ENCODE measurements at places on chromosomes 5 and 9. TPM values are rescaled to one million over a fixed set of nuclear protein-coding genes. Genes with fewer than 3 reads are reported as not detected.

TLE1 gene
- 70.1 TPM for total RNA-seq

IFNA21 gene
- not detected for total RNA-seq

DNA sequence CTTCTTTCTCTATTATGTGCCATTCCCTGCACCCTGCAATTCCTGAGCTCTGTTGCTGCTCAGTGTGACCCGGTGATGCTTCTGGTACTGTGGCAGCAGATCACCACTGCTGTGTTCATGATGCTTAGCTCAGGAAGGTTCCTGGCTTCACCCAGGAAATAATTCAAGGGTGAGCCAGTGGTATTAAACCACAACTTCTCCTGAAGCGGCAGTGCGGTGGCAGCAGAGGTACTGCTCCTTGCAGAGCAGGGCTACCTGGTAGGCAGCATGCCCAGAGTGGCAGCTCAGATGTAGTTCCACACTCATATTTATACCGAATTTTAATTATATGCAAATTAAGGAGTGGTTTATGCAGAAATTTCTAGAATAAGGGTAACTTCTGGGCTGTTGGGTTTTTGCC, 213.8 kb upstream of the ZNF608 start:
- no peak for DNase-seq

NIM1K gene
- 0.26 TPM for total RNA-seq

GRCh38 chr9:129316281-129317030, 138.4 kb upstream of the IER5L start:
- no peak for DNase-seq

DNA sequence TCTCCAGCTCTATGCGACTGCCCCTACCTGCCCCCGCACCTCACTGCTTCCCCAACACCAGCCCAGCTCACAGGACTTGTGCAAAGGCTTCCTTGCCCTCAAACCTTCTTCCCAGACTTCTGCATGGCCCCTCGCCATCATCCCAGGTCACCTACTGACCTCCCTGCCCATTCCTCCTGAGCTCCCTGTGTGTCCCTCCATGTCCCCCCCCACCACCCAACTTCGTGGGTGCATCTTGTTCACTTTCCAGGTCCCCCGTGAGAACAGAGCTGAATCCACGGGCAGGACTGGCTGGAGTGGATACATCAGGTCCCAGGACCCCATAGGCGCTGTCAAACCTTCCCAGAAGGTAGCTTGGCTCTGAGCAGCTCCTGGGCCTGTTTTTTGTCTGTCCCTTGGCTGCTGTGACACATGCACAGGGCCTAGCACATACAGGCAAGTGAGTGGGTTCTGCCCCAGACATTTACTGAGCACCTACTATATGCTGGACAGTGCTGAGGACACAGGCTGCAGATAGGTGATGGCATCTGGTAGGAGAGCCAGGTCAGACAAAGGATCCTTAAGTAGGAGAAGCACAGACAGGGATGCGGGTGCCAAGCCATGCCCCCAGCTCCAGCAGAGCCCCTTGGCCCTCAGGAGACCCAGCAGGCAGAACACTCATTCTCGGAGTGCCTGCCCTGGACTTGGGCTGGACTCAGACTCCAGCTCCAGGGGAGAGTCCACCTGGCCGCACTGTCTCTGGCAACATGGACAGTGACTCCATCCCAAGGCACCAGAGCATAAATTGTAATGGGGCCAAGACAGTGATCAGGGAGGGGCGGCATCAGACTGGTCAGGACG, 15.0 kb downstream of the NINJ1 start:
- DNase-seq = no peak

DNA sequence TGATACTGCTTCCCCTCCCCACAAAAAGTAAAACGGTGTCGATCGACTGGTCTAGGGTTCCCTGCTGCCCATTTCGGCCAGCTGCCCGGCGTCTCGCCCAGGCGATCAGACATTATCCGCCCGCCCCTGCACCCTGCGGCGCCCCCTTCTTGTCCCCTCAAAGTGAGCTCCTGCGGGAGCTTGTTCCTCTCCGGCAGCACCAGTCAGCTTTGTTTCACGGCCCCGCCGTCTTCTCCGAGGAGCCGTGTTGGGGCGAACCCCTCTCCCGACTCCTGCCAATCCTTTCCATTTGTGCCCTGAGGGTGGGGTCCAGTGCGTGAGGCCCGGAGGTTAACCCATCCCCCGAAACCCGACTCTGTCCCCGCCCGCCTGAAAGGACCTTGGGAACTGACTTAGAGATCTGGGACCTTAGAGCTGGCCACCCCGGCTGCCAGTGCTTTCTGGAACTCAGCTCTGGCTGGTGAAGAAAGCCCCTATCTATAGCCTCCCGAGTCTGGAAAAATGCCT, 518 bp downstream of the UBE2B start:
- peak; percentile 37 for DNase-seq

GRCh38 chr5:157710882-157711281, 20.3 kb upstream of the THG1L start:
- DNase-seq = no peak

C6 gene
- 41.8 TPM for total RNA-seq

SLCO6A1 gene
- not detected for total RNA-seq

DNA sequence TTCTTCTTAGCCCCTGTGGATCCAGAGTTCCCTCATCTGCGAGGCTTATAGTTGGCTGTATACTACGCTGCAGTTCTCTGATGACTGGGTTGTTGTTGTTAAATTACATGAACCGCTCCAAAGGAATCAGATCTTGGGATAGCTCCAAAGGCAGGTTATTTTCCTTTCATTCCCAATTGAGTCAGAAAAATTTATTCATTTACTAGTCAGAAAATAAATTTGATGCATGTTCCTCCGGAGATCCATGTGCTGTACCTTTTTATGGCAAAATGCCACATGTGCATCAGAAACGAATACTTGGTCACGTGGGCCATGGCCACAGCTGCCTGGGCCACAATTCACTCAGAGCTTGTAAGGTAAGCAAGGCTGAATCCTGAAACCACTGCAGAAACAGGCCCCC, 304.0 kb downstream of the NR2F1-AS1 start:
- DNase-seq = no peak

DNA sequence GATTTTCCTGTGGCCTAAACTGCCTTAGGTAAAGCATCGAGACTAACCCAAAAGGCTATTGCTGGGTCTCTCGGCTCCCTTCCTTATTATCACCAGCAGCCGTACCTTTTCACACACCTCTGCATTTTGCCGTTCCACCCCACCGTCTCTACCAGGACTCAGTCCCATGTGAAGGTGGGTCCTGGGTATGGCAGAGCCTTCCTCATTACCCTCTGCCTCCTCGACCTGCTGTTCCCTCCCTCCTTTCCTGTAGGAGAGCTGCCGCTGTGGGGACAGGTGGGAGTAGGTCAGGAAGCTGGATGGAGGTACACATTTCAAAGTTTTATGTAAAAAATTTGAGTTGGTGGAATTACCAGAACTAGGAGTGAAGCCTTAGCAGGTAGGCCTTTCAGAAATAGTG, 1.8 kb downstream of the CCL28 start:
- DNase-seq = no peak

GRCh38 chr5:65738305-65738704, 16.3 kb downstream of the NLN start:
- DNase-seq = no peak

OR13F1 gene
- total RNA-seq = not detected

DNA sequence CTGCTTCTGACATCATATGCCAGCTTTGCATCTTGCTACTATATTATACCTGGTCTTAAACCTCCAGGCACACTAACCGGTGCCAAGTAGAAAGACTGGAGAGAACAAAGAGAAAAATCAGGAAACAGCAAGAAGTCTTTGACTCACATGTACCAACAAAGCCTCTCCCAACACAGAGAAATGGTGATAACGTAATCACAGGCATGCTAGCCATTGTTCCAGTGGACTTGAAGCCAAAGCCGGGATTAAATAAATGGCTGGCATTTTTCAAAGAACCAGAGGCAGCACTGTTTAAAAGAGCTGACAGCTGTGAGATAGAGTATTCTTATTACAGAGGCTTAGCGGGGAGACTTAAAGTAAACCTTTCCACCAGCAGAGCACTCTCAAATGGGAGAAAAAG, 148.4 kb upstream of the NFIL3 start:
- peak; percentile 12 for DNase-seq

DNA sequence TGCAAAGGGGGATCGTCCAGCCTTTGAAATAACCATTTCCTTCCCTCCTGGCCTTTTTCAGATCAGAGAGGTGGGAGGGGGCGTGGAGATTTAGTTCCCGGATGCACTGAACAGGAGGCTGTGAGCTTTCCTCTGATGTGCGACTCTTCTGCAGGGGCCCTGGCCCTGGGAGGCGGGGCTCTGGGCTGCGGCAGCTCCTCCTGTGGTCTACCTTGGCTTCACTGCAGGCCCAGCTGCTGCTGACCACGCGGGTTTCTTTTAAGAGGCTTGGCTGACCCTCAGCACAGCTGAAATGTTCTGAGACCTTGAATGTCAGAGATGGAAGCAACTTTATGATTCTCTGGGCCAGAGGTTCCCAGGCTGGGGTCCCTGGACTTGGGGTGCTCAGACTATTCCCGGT, 27.0 kb upstream of the COL15A1 start:
- peak; percentile 27 for DNase-seq

- DNase-seq = no peak
Observed at GRCh38 chr9:89470224-89470839, 27.6 kb downstream of the SEMA4D start.

DNA sequence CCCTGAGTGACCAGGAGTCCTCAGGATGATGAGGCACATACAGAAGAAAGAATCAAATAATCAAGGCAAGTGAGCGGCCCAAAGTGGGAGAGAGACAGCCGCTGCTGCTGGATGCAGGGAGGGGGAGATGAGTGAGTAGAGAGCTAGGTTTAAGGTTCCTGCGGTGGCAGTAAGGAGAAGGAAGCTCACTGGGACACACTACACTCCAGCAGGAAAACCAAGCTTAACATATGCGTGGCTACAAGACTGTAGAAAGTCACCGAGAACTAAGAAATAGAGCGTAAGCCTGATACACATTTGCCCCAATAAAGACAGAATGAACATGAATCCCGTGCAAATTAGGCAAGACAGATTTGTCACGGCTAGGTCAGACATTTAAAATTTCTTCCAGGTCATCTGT, 470.2 kb downstream of the KDM4C start:
- no peak for DNase-seq
